ENCODE measurements at places on chromosomes 6 and 20.

DNA sequence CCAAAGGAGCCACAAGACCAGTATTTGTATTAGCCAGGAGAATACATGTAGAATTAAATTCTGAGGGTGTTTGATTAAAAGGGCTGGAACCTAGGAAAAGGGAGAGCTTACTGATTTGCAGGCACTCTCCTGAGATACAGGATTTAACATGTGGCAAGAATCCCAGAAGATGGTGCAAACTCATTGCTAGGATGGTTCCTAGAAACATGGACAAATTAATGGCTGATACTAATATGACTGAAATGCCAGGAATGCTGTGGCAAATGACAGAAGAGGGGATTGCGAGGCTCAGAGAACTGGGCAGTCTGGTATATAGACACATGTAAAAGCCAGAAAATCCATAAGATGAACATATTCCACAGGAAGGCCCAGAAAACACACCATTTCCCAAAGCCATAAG lies 118.1 kb downstream of the RWDD2A start:
- no peak for DNase-seq

DNA sequence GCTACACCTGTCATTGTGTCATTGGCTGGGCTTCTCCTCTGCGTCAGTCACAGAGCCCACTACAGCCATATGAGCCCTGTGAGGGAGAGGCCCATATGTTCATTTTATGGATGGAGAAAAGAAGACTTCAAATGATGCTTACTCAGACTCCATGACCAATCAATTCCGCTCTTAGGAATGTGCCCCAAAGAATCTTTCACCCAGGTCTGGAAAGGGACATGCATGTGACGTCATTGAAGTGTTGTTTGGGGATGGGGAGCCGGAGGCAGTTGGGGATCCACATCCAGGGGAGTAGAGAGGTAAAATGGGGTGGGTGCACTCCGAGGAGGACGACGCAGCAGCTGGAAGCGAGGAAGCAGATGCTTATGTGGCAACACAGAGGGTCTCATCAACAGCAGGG lies 9.6 kb upstream of the C6orf132 start:
- no peak for DNase-seq

DNA sequence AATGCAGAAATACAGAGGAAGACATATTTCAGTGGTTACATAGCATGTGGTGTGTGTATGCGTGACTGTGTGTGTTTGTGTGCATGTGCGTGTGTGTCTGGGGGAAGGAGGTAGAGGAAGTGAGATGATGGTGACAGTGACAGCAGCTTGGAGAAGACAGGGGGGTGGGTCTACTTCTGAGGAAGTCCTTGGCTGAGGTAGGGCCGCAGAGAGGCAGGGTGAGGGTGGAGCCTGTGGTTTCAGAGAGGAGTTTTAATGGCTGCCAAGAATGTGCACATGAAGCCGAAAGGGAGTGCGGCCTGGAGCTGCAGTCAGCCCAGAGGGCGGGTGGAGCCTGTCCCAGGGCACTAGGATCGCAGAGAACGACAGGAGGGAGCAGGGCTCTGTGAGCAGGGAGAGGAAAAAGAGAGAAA lies 22.7 kb upstream of the RNF24 start:
- no peak for DNase-seq

- no peak for DNase-seq
Observed at GRCh38 chr20:44342248-44342647, 5.4 kb downstream of the R3HDML start.

GRCh38 chr20:2101057-2101864 lies at the start of gene STK35:
Gene STK35 (plus strand): TSS chr20:2101827. CDS start chr20:2101882, 55 bp downstream.
- no peak for DNase-seq

GRCh38 chr6:23349521-23350147 lies 776.4 kb upstream of the NRSN1 start:
- no peak for DNase-seq

DNA sequence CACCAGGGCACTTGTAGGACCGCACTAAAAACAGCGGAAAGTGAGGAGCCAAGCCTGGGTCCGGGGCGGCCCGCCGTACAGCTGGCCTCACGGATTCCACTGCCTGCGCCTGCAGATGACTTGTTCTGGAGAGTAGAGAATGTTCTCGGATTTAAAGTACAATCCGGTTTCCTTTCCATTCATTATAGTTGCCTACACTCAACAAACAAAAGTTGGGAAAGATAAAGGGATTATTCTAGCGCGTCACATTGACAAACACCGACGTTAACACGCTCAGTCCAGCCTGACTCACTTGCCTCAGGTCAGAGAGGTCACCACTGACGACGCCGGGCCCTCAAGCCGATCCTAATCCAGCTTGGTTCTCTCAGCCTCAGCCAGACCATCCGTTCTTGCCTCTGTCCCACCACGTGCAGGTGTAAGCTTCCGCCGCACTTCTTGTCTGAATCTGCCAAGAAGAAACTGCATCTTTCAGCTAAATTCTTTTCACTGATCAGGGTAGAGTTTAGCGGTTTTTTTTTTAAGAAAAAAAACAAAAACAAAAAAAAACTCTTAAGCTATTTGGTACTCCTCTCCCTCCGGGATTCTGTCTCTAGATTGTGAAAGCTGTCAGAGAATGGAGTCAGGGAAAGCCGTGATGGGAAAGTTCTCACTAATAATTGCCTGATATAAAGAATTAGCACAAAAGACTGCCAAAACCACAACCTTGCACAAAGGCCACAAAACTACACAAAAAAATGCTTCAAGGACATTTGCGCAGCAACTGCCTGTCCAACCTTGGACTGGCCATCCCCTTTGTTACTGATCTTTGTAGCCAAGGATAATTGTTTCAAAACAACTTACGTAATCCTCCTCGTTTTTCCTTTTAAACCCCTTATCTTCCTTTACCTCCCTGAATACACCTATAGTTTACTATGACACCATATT lies 1.1 kb upstream of the PHF10 start:
- DNase-seq: peak; percentile 54

DNA sequence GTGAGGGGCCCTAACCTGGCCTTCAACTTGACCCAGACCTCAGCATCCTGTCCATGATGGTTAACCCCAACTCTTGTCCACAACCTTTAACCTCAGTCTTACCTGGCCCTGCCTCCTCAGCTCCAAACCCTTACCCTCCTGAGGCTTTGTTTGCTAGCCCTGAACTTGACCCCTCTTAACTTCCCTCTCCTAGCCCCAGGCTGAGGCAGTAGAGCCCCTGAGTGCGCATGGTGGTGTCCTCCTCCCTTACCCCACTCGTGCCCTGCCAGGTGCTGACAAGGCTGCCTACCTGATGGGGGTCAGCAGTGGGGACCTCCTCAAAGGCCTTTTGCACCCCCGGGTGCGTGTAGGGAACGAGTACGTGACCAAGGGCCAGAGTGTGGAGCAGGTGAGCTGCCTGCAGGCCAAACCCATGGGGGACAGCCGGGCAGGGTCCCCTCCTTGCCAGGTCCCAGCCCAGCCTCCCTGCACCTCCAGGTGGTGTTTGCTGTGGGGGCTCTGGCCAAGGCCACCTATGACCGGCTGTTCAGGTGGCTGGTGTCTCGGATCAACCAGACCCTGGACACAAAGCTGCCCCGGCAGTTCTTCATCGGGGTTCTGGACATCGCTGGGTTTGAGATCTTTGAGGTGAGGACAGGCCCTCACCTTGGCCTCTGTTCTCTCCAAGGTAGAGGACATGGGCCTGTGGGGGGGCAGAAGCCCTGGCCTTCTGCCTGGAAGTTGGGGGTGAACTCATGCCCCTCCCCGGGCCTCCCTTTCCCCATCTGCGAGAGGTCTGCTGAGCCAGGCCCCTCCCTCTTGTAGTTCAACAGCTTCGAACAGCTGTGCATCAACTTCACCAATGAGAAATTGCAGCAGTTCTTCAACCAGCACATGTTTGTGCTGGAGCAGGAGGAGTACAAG lies 31.9 kb downstream of the MYH7B start:
- no peak for DNase-seq

GRCh38 chr20:41621421-41621820 lies 3.2 kb upstream of the CHD6 start:
- no peak for DNase-seq

GRCh38 chr6:147615659-147616456 lies 107.4 kb downstream of the SAMD5 start:
- no peak for DNase-seq

GRCh38 chr20:44021900-44022299 lies 107.2 kb downstream of the TOX2 start:
- no peak for DNase-seq
